H54 (cell line): ENCODE measurements at places on chromosomes 4 and X.

DNA sequence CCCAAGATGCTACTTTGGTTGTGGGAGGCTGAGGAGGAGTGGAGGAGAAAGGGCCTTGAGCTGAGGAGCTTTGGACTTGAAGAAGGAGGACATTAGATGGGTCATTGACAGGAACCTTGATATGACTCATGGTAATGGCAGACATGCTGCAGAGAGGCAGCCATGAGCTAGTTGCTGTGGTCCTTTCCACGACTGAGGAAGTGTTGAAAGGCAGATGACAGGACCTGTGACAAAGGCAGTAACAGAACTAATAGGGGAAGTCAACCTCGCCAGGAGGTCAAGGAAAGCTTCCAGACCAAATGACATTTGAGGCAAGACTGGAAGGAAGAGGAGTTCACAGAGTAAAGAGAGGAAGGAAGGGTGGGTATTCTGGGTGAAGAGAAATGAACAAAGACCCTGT is 7.6 kb upstream of the XPNPEP2 start:
- no peak for DNase-seq

DNA sequence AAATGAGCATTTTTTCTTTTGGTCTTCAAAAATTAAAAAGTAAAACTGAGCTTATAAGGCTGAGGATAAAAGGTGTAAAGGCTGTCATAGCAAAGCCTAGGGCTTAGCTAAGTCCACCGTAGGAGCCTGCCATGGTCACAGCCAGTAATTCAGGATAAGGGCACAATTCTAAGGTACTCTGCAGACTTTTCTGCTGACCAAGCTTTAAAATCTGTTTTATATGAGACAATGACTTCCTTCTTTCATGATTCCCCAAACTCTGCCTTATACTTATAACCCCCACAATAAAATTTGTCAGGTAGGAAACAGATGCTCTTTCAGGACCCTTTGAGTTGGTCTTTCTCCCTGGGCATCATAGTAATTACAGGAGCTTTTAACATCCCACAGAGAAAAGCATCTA is 138.5 kb downstream of the COL4A6 start:
- no peak for DNase-seq

DNA sequence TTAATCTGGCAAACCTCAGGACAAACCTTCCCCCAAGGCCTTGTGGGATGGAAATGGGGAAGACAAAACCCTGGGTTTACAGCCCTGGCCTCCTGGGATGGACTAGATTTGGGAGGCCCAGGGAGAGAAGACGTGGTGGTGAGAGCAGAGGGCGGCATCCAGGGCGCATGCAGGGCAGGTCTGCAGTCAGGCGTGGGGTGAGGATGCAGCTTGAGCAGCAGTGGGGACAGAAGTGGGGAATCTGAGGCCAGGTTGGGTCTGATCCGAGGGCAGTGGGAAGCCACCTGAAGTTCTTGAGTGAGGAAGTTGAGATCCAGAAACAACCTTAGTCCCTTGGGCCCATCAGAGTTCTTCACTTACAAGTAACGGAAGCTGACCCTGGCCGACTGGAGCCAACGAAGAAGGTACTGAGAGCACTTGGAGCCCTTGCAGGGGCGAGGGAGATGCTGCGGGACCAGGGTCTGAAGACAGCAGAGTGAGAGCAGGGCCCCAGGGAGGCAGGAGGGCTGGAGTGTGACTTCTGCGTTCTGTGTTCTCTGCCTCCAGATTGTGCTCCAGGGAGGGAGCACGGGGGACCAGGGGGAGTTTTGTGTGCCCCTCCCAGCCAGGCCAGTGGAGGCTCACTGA is 42.0 kb upstream of the GPR78 start:
- DNase-seq: no peak

DNA sequence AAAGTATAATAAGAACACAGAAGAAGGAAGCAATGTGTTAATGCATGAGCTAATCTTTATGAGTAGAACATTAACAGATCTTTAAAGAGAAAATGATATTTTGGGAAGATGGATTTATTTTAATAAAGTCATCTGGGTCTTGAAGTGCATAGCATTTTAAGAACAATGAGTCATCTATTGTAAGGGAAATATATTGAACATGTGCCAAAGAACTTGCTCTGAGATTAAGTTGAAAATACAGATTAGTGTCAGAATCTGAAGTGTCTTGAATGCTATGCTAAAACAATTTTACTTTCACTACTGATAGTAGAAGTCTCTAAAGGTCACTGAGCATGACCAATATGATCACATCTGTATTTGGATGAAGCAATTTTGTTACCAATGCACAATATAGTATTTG is 776.7 kb upstream of the GRID2 start:
- DNase-seq: no peak

DNA sequence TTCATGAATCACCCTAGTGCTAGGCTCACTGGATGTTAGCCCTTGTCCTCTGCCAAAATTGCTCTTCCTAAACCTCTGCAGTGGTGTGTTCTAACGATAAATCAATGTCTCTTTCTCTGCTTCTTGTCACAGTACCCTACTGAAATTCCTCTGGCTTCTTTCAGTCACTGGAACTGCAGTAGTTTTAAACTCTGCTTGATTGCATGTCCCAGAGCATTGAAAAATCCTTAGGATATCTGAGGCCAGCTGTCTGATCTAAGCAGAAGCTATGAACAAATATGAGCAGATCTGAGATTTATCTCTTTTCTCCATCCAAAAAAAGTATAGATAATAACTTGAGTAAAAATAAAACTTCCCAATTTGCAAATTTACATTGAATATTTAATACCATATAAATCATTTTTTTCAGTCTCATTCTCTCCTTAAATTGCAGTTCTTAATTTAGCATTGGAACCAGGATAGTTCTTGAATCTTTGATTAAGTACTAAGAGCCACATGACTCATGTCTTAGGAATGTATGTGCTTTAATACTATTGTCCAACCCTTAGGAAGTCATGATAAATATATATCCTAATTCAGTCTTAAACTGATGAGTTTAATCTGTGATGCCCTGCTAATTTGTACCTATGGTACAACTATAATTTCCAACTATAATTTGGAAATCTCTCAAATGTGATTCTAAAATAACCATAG is 169.7 kb downstream of the PDHA2 start:
- DNase-seq: no peak

DNA sequence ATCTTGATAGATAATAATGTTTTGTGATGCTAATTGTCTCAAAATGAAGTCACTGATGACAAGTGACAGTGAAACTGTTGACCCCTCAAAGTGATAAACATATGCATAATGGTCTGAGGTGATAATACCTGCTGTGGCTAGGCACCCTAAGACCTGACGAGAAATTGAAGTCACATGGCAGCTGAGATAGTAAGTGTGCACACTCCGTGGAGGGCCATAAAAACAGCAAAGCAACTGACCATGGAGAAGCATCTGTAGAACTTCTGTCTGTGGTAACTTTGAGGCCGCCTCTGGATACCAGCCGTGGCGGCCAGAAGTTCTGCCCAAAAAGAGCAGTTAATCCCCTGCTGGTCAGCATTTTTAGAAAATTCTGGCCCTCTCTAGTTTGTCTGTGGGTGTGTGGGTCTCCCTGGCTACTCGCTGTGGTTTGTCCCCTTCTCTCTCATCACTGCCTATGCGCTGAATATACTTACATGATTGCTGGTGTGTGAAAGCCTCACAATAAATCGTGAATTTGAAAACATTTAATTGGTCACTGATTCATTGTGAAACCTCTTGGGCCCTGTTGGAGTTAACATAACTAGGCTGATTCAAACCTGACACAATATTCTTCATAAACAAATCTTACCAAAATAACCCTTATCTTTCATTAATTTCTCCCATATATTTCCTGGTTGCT is 50.6 kb downstream of the CCDC149 start:
- DNase-seq: no peak

DNA sequence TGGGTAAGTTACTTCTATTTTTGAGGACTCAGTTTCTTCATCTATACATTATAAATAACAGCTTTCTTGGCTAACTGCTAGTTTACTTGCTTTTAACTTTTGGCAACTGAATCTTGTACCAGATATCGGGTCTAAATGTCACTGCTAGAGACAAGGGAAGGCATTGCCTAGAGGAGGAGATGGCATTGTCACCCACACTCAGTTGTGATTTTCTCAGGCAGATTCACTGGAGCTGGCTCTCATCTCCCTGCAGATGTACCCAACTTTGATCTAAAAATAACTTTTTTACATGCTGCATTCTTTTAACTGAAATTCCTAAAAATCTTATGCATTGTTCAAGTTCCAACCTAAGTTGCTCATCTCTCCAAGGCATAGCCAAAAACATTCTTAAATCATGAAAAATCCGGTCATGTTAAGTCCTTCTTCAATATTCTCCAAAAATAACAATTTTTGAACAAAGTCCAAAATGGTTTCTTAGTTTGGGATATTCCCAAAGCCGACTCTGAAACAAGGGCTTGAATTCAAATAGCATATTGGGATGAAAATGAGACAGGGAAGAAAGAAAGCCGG is 469.0 kb upstream of the BOD1L1 start:
- DNase-seq: no peak

DNA sequence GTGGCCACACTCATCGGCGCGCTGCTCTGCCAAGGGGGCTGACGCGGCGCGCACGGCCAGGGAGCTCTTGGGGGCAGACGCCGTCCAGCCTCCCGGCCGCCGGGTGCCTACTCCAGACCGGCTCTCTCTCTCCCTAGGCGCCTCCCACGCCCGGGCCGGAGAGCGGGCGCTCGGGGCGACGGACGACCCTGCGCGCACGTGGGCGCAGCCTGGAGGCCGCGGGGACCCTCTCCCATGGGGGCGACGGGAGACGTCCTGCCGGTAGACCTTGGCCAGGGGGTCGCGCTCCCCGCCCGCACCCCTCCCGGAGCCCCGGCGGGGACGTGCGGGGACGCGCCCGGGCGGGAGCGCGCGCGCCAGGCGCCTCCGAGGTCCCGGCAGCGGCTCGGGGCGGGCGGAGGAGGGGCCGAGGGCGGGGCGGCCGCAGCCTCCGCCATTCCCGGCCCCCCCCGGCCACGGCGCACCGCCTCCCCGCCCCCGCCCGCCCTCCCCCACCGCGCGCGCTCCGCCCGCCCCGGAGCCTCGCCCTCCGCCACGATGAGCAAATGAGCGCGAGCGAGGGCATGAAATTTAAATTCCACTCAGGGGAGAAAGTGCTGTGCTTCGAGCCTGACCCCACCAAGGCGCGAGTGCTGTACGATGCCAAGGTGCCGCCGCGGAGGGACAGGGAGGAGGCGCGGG is at the start of gene MSL3:
MSL3 (plus strand) TSS at position 519 of the 681 bp plus-strand sequence; CDS start at position 546, 27 bp downstream.
- DNase-seq: peak; percentile 12

DNA sequence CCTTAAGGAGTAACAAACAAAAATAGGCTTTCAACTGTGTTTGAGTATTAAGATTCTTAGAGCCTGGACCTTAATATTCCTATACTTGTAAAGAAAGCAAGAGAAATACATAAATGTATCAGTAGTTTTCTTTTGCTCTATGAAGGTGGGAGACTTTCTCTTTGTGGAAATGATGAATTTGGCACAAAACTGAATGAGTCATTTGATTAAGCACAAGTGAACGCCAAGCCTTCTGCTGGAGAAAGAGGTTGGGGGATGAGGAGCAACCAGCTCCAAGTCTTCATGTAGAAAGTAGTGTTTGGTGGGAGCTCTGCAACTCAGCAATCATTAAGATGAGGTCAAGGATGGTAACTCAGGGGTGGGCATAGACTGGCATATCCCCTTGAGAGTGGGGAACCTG is 49.6 kb downstream of the MEPE start:
- no peak for DNase-seq

GRCh38 chrX:123878252-123878721 is 18.4 kb downstream of the XIAP start:
- no peak for DNase-seq

- no peak for DNase-seq
Observed at GRCh38 chrX:148504506-148504905, 4.1 kb downstream of the AFF2 start.

GRCh38 chrX:45134315-45134731 is 66.4 kb downstream of the DIPK2B start:
- no peak for DNase-seq

GRCh38 chr4:57764856-57765255 is 654.7 kb upstream of the IGFBP7 start:
- no peak for DNase-seq

GRCh38 chr4:88497859-88498409 is 25.6 kb downstream of the PYURF start:
- DNase-seq: no peak

DNA sequence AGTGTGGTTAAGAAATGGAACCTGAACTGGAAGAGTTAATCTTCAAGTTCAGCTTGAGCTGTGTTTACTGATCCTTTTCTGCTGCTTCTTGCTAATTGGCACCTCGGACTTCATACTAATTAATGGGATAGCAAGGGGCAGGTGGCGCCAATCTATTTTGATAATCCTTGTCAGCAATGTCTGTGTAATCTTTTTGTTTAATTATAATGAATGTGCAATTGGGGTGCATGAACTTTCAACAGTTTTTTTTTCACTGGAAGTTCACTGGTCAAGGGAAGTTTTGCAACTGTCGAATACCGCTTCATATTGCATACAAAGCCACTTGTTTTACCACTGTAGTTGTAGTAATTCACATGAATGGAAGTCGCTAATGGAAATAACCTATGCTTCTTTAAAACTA is 261.0 kb downstream of the BMPR1B start:
- DNase-seq: no peak

- no peak for DNase-seq
Observed at GRCh38 chr4:182786991-182787390, 130.2 kb downstream of the DCTD start.

DNA sequence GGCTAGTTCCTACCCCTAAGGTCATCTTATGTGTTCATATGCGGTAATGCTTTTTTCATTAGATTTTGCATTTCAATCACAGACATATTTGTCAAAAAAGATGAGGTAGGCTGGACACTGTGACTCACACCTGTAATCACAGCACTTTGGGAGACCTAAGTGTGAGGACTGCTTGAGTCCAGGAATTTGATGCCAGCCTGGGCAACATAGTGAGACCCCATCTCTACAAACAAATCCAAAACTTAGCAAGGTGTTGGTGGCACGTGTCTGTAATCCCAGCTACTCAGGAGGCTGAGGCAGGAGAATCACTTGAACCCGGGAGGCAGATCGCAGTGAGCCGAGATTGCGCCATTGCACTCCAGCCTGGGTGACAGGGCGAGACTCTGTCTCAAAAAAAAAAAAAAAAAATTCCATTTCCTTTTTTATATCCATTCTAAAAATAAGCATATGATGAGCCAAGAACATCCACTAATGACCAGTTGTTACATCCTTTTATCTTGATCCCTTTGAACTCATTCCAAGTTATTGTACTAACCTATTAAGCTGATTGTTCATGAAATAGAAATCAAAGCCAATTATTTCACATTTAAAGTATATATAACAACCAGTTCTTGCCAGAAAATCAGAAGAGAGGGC is 23.4 kb downstream of the PGAM4 start:
- DNase-seq: no peak

DNA sequence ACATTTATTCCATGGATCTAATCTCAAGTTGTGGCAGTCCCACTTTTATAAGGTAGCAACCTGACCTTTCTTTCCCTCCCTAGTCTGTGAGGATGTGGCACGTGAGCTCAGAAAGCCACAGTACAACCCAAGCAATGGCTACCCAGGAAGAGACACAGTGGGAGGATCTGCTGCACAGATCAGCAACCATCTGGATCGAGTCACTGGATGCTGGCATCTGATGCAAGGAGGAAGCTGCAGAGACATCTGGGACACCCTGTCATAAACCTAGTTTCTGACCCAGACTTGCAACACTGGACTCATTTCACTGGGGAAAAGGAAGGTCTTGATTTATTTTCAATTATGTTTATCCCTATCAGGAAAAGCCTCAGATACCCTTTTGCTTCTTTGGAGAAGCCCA is 327.1 kb downstream of the PAPSS1 start:
- DNase-seq: no peak

- no peak for DNase-seq
Observed at GRCh38 chrX:17588303-17588702, 149.0 kb upstream of the SCML1 start.
